ENCODE measurements at places on chromosomes 7 and 10.
A peak's percentile ranks its signal among the peaks of the same experiment; 100 is the strongest.

- no peak for DNase-seq
Measured at GRCh38 chr10:13102002-13102794, 2.2 kb downstream of the OPTN start.

DNA sequence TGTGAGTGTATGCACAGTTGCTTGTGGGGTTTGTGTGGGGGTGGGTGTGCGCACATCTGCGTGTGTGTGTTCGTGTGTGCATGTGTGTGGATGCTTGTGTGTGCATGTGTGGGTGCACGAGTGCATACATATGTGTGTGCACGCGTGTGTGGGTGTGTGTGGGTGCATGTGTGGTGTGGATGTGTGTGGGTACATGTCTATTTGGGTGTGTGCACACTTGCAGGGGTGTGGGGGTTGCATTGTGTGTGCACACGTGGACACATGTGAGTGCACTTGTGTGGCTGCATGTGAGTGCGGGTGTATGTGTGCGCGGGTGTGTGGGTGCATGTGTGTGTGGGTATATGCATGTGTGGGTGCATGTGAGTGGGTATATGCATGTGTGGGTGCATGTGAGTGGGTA, 73.7 kb downstream of the NKX6-2 start:
- DNase-seq, result peak; percentile 41

DNA sequence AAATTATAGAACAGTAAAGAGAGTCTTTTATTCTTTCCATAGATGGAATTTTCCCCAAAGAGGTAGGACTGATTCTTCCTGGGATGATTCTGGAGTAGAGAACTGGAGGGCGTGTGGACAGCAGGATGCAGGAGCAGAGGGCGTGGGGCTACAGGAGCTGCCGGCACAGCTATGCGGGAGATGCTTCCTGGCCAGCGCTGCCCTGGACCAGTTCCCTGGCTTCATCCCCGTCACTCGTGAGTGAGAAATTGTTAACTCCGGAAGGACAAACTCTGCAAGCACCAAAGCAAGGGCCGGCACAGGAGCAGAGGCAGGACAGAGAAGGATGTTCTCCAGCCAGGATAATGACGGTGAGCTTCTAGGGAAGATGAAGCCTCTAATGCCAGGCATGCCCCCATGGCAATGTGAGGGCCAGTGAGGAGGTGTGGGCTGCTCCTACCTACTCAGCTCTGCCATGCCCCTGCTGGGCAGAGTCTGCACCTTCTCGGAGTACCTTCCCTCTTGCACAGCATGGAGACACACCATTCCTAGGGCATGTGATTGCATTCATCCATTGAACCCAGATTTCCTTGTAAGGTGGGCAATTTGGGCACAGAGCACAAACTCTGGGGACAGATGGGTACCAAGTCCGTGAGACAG, 760.9 kb upstream of the IGFBP3 start:
- DNase-seq, result no peak

DNA sequence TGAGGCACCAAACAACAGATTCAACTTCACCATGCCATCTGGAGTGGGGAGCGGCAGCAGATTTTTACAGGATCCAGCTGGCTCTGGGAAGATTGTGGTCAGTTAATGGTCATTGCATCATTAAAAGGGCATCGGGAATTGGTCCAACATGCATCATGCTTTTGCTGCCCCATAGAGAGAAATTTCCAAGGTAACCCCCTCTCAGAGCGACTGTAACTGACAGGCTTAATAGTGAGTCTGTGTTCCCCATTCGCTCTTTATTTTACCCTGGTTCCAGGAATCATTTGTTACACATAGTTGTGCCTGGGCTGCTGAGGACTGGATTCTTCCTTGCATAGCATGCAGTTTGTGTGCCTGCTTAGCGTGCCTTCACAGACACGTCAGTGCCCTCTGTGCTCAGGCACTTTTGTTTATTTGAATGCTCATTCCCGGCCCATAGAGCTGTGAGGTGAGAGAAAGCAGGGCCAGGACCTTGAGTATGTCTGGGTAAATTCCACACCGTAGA, 49.9 kb downstream of the CDHR3 start:
- no peak for DNase-seq

GRCh38 chr7:4234886-4235285, 447.2 kb upstream of the FOXK1 start:
- DNase-seq, result no peak

- no peak for DNase-seq
Measured at GRCh38 chr10:111338805-111339204, 262.0 kb downstream of the ADRA2A start.

GRCh38 chr10:69202332-69202731, 17.8 kb upstream of the HKDC1 start:
- DNase-seq, result no peak

GRCh38 chr10:97505152-97505551, 6.4 kb downstream of the UBTD1 start:
- no peak for DNase-seq

DNA sequence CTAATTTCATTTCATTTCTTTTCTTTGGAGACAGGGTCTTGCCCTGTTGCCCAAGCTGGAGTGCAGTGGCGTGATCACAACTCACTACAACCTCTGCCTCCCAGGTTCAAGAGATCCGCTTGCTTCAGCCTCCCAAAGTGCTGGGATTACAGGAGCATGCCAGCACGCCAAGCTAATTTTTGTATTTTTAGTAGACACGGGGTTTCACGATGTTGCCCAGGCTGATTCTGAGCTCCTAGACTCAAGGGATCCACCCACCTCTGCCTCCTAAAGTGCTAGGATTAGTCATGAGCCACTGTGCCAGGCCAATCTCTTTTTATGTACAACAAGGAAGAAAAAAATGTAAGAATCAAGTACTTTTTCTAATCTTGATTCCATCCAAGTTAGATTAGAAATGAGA, 10.7 kb upstream of the KMT2E start:
- DNase-seq, result no peak

DNA sequence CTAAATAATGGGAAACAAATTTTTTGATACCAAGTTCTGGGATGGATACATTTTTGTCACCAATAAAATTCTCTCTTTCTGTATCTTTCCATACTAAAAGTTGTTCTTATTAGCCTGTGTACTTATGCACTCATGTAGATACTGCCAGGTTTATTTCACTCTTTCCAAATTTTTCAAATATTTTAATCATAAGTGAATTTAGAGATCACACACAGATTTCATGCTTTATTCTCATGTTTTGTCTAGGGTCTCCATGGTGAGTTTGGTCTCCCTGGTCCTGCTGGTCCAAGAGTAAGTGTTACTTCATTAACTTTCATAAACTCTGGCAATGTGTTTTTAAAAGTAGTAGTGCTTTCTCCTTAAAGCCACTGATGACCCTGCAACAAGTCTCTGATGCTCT, 20.3 kb downstream of the COL1A2 start:
- no peak for DNase-seq

DNA sequence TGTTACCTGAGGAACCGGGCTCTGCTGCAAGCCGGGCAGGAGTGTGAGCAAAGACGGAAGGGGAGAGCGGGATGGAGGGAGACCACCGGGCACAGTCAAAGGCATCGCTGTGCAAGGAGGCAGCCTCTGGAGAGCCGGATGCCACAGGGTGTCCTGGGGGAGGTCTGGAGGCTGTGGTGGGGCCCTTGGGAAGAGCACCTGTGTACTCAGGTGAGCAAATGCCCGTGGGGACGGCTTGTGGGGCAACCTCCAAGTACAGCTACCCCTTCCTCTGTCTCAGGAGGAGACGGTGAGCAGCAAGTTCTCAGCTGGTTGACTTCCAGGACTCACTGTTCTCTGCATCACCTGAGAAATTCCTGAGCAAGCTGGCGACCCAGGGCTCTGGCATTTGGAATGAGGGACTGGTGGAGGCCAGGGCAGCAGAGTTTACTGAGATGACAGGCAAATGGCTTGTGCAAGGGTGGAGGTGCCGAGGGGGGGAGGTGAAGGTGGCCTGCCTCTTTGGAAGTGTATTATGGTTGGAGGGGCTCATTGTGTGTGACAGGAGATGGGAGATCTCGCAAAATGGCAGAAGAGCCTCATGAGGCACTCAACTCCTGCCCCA, 345.2 kb upstream of the SHH start:
- DNase-seq, result no peak
